ENCODE measurements at places on chromosomes 12 and 14.

DNA sequence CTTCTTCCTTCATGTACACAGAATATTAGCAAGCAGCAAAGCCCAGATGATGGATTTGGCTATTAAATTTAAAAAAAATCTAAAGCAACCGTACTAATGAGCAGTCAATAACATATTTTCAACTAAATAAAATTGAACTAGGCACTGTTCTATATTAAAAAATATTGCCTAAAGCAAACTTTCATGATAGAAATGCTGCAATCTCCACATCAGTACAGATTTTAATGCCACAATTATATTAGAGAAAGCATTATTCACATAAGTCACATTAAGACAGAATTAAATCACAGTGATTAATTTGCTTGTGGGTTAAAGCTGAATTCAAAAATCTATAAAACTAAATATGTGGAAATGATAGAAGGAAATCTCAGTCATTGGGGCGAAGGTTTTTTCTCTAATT lies 200.7 kb downstream of the KCNH5 start:
- DNase-seq = no peak

DNA sequence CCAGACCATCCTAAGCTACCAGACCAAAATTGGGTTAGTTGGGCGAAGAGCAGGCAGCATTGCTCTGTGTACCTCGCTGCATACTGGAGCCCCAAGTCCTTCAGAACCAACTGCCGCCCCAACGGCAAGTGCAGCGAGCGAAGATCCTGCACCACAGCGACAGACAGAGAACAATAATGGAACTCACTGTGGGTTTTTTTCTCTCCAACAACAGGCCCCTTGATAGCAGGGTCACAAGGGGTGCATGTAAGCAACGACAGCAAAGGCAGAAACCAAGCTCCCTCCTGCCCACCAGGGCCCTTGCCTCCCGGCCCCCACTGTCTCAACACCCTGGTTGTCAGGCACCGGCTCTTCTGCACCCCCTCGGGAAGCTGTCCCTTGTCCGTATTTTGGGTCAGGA lies 39.0 kb downstream of the RNF34 start:
- no peak for DNase-seq

- no peak for DNase-seq
Observed at GRCh38 chr14:84228702-84229101, 1301.2 kb upstream of the FLRT2 start.

GRCh38 chr14:91649930-91650329 lies 82.0 kb downstream of the CATSPERB start:
- DNase-seq = no peak

DNA sequence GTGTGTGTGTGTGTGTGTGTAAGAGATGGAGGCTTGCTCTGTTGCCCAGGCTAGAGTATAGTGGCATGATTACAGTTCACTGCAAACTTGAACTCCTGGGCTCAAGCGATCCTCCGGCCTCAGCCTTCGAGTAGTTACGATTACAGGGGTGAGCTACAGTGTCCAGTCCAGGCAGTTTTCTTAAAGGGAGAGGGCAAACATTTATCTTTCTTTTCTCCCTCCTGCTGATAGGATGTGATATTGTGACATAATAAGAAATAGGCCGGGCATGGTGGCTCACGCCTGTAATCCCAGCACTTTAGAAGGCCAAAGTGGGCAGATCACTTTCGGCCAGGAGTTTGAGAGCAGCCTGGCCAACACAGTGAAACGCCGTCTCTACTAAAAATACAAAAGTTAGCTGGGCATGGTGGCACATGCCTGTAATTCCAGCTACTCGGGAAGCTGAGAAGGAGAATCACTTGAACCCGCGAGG lies 31.8 kb upstream of the CLIP1 start:
- no peak for DNase-seq

DNA sequence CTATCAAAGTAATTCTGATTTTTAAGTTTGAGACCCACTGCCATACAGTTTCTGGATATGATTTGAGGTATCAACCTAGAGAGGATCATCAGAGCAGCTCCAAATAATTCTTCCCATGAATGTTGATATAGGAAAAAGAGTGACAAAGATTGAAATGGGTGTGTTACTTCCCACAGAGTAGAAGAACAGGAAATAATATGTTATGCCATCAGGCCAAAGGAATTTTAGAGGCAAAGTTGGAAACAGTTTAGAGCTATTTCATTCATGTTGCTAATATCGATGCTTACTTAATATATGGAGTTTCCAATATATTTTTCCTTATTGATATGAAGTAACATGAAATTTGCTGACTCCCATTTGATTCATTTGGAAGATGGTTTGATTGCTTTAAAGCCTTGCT lies 8.9 kb upstream of the MSRB3 start:
- DNase-seq = no peak

Measured in effector CD8-positive, alpha-beta T cell (primary cell).